ENCODE measurements at places on chromosomes 5 and 9.

GRCh38 chr5:53369681-53370080 lies 110.7 kb upstream of the FST start:
- DNase-seq: no peak

- peak; percentile 37 for DNase-seq
Observed at GRCh38 chr9:113520109-113520642, 56.6 kb downstream of the RGS3 start.

- DNase-seq: no peak
Observed at GRCh38 chr9:6305954-6306563, 22.1 kb upstream of the TPD52L3 start.

GRCh38 chr5:39661026-39661779 lies 236.4 kb upstream of the DAB2 start:
- no peak for DNase-seq

GRCh38 chr5:44565360-44565759 lies 176.1 kb upstream of the FGF10 start:
- no peak for DNase-seq

- DNase-seq: no peak
Observed at GRCh38 chr5:95563367-95563766, 8.5 kb downstream of the ARSK start.

DNA sequence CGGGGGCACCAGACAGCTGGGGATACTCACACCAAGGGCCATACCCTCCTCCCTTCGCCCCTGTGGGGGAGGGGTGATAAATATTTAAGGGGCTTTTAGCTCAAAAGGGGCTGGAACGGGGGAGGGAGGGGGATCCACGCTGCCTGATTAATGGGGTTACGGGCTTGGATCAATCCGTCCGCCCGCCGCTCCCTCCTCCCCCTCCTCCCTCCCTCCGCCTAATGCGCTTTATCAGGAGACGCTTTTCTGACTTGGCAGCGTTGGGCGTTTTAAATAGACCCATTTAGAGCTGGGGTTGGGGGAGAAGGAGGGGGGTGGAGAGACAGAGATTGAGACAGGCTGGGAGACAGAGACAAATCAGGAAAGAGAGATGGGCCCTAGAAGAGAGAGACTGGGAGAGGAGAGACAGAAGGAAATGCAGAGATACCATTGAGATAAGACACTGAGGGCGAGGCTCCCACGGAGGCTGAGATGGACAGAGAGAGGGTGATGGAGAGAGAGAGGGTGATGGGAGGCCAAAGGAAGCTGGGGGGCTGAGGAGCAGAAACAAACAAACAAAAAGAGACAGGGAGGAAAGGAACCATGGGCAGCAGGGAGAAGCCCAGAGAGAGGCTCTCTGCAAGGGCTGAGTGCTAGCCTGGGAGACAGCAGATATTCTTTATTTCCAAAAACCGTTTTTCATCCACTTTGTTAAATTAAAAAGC lies 10.3 kb downstream of the CNTFR start:
- DNase-seq: no peak

- DNase-seq: peak; percentile 77
Observed at GRCh38 chr5:133930061-133930812, 38.2 kb downstream of the C5orf15 start.

- DNase-seq: no peak
Observed at GRCh38 chr5:98639274-98639673, 134.2 kb upstream of the RGMB start.

DNA sequence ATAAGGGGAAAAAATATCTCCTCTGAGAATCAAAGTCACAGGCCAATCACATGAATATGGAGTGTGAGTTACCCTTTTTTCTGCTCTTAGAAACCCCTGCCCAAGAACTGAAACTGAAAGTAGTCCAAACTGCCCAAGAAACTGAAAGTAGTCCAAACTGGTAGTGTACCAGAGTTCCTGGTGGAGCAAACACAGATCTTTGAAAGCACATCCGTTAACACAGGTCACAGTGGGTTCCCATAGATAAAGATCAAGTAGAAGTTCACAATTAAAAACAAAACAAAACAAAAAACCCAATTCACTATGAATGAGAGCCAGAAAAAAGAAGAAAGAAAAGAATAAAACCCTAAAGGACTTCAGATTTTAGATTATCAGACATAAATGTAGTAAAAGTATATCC lies 332.4 kb upstream of the EFNA5 start:
- no peak for DNase-seq

DNA sequence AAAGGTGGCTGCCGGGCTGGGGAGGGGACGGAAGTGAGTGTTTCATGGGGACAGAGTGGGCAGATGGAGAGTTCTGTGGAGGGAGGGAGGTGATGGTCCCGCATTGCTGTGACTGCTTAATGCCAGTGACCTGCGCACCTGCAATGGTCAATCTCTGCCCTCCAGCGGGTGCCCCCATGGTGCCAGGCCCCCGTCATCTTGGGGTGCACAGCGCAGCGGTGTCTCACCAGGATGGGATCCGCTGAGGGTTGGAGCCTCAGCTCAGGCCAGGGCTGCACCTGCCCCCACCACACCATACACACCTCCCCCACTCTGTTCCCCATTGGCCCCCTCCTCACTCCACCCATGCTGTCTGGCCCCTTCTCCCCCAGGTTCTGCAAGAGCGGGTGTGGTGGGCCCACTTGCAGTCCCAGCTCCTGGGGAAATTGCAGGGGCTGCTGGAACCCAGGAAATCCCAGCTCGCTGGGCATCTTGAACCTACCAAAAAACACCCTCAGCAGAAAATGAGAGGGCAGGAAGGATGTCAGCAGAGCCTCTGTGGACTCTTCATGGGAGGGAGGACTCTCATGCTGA lies 12.1 kb upstream of the CAMSAP1 start:
- DNase-seq: no peak

DNA sequence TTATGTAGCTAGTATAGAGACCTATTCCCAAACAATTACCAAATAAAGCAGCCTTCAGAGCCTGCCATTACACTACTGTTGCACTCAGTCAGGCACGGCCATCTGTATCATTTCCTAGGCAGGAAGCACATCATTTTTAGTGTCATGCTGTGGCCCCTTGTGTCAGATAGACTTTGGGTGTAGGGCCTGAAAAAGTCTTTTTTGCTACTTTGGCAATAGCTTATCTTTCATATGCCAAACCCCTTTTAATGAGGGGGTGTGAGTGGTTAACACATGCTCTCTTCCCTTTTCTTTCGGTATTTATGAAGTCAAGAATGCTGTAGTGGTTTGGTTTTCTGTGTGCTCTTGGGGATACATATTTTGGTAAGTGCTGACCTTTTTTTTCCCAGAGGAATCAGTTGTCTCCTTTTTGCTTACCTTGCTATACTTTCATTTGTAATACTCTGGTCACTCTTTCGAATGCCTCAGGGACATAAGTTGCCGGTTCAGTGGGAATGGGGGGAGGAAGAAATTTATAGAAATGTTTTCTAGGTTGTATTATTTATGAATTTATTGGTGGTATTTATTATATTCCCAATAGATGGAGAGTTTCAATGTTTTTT lies 209.8 kb downstream of the CSNK1G3 start:
- DNase-seq: no peak

- no peak for DNase-seq
Observed at GRCh38 chr9:1531424-1531823, 481.3 kb downstream of the DMRT2 start.

DNA sequence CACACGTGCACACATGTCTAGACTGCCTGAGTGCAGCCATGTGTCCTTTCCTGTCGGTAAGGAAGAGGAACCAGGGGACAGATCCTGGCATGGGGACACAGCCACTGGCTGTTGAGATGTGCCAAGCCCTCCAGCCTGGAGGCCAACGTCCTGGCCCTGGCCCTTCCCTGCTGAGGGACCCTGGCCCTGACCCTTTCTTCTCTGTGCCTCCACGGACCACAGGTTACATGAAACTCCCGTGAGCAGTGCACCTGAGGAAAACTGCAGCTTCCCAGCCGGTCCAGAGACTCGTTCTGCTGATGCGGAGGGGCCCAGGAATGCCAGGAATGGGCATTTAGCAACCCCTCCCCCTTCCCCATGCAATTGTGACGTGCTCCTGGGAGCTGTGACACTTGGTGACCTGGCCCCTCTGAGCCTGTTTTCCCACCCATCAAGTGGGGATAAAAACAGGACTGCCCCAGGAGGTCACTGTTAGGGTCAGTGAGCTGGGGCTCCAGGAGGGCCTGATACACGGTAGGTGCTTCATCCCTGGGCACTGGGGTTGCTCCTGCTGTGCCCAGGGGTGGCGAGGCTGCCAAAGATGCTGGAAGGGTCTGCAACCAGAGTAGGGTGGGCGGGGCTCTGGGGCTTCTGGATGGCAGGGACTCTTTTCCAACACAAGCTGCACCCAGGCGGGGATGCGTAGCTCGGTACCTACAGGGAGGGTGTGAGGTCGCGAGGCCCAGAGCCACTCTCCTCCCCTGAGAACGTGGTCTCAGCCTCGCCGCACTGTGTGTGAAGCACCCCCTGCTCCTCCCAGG lies 151.5 kb downstream of the C9orf50 start:
- DNase-seq: no peak

GRCh38 chr5:125408448-125409233 lies 662.2 kb upstream of the ZNF608 start:
- DNase-seq: no peak

- DNase-seq: no peak
Observed at GRCh38 chr5:119332978-119333401, 22.8 kb upstream of the TNFAIP8 start.

GRCh38 chr5:34833976-34834793 lies 4.8 kb upstream of the TTC23L start:
- no peak for DNase-seq

DNA sequence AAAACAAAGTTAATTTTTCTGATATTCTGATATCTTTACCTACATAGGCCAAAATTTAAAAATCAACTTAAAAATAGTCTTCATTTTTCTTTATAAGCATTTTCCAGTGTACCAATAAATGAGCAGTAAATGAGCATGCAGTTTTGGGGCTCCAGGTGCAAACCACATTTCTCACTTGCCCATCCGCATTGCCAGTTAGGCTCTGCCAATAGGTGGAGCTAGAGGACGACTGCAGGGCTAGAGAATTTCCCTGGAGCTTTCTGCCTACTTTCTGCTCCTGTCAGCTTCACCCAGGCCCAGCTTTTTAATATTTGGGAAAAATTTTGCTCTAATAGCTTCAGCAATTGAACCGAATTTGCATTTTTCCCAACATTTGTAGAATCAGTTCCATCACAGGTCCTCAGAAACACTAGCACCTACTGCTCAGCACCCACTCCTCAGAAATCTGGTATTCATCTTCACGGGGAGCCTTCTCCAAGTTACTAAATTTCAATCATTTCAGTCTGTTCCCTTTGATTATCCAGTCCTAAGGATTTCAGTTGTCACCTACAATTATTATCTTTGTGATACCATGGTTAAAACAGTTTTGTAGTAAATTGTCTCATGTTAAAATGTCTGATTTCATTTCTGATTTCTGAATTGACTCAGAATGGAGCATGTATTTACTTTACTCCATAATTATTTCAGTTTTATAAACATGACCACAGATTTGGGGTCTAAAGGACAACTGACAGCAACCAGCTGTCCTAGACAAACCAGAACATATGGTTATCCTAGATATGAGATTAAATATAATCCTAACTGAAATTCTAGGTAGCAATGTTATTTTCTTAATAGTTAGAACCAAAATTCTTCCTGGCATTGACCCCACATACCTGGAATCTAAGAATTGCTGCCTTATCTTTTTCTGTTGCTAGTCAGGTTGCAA lies 104.6 kb upstream of the FAM174A start:
- DNase-seq: peak; percentile 23

DNA sequence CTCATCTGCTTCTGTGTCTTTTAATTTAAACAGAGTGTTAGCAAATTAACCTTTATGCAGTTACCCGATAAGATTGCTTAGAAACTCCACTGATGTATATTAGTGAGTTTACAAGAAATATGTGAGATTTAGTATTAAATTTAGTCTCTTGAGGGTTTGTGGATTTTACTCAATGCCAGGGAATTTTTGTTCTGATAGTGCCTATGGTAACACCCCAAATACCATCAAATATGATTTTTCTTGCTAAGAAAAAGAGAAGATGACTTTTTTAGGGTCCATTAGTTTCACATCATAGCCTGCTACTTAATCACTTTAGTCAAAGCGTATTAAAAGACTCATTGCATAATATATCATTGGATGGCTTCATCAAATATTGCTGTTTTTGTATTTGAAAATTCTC lies 224.9 kb downstream of the PCSK5 start:
- DNase-seq: no peak

DNA sequence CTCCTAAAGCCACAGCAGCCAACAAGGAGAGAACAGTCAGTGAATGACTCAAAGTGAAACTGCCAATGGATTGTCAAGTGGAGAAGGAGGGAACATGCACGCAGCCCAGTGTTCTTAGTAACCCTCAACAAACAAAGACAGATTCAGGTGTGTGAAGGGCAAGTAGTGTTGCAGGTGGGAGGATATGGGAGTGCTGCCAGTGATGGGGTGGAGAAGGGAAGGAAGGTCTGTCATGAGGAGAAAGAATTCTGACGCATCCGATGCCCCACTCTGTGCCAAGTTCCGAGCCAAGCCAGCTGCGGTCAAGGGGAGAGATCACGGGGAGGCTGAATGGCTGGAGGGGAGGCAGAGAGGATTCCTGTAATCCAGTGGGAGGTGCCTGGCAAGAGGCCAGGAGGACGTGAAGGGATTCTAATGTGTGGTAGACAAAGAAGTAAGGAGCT lies 56.5 kb downstream of the CAST start:
- DNase-seq: no peak

DNA sequence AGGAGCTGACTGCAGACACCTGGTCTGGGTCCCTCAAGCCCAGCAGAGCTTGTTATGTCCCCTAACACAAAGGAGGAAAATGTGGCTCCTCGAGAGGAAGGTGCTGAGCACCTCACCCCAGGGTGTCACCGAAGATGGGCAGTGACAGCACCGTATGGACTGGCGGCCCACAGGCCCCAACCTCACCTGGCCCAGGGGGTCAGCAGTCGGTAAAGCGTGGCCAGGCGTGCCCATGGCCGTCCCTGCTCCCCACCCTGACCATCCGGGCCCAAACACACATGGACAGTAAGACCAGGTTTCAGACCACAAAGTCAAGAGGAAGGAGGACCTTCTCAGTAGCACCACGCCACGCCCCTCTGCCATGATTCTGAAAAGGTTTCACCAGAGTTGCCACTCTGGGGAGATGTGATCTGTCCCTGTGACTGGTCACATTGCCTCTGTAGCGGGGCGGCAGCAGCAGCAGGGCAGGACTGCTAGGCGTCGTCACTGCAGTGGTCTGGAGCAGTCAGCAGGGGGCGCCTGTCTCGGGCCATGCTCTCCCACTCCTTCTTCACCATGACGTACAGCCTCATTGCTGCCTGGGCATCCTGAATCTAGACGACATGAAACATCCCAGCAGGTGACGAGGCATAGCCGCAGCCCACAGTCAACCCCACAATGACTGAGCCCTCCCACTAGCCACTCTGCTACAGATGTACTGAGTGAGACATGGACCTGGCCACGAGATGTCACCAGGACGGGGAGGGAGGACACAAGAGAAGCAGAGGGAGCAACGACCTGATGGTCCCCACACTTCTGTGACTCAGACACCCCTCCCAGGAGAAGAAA lies 11.1 kb downstream of the REXO4 start:
- peak; percentile 77 for DNase-seq

DNA sequence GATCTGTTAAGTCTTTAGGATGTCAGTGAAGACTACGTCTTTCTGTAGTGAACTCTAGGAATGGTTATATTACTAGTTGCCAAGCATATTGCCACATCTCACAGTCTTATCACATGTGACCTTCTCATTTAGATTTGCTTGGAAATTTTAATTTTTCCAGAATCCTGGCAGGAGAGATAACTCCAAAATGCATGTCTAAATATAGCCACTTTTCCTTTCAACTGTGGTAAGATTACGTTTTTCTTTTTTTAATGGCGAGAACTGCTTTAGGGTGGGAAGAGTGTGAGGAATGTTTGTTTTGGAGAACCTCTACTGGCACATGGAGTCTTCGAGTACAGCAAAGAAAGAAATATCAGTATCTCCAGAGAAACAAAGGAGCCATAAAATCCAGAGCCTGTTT lies 91.7 kb upstream of the ADAMTSL1 start:
- DNase-seq: no peak

Measured in activated T-cell treated with anti-CD3 and anti-CD28 coated beads for 24 hours (primary cell).